ENCODE measurements at places on chromosomes 6 and 20.

GRCh38 chr20:56762829-56763228, 133.7 kb downstream of the TFAP2C start:
- no peak for DNase-seq

DNA sequence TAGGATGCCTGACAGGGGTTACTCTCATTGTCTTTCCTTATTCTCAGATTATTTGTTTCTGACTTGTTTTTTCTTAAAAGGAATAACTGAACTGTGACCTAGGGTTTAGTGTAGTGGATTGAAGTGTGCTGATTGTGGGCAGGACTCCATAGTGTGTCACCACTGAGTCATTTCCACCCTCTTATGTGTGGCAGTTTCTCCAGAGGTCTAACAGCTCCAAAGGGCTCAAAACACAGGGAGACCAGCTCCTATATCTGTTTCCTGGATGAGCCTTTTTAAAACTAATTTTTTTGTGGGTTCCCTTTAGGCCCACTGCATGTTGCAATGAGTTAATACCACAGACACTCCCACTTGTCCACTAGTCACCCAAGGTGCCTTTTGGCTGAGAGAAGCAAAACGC, 951.1 kb upstream of the ADGRB3 start:
- DNase-seq, result no peak

DNA sequence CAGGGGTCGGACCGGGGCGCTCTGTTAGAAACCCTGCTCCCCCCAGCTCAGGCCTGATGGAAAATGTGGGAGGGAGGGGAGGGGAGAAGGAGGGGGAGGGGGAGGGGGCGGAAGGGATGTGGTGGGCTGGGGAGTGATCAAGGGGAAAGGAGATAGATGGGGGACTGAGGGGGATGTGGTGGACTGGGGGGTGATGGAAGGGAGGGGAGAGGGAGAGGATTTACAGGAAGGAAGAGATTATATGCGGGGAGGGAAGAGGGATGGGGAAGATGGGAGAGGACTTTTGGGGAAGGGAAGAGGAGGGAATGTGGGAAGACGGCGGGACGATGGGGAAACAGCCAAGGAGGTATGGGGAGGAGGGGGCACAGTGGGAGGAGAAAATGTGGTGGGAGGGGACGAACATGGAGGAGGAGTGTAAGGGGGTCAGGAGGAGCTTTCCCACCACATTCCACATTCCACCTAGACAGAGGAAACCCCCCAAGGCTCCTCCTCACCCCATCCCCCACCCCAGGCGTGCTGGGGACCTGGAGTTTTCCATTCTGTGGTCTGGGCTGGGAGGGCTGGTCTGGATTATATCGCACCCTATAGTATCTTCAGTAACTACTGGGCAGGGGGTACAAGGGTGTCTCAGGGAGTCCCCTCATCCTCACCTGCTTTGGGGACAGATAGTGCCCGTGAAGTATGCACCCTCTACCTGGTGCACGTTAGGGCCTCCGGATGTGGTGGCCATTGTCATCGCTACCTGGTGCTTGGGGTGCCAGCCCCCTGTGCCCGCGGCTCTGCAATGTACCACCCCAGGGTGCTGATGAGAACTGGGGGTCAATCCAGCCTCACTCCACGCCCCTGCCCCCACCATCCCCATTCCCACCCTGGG, 578 bp upstream of the PTGIS start:
- DNase-seq, result peak; percentile 31

DNA sequence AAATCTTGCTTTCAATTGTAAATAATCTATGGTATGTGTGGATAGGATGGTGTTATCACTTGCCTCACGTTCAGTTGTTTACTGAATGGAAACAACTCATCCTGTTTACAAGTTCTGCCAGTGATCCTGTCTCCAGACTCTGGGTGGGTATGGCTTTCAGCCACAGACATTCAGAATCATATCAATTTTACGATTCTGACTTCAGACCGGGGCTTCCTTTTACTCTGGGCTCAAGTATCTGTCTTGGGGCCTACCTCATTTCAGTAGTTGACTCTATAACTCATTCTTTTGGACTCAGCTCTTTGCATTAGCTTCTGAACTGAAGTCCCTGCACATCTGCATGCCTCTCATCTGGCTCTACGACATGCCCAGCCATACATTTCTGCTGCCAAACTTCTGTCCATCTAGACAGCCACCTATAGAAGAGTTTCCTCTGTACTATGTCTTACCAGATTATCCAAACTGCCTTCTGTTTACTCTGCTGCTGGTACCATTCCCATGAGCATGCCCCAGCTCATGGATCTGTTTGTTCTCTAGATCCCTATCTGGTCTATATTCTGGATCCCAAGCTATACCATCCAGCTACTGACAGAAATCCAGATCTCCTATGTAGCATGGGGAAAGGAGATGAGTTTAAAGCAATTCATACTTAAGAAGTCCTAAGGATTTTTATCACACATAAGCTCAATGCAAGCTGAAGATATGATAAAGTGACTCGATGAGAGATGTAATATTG, 34.3 kb downstream of the FYN start:
- DNase-seq, result no peak

DNA sequence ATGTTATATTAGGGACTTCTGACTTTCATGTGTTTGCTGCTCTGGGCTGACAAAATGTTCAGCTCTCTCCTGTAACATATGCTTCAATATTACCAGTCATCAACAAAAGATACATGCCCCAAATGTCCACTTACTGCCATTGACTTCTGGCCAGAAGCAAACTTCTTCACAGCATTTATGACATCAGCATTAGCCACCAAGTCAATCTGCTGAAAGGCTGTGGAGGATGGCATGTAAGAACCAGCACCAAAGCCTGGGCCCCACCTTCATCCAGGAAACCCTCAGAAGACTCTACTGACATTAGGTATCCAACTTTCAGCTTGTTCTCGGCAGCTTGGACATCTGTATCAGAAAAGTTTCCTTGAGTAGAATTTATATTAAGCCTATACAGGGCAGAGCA, 595.5 kb downstream of the COL12A1 start:
- no peak for DNase-seq

DNA sequence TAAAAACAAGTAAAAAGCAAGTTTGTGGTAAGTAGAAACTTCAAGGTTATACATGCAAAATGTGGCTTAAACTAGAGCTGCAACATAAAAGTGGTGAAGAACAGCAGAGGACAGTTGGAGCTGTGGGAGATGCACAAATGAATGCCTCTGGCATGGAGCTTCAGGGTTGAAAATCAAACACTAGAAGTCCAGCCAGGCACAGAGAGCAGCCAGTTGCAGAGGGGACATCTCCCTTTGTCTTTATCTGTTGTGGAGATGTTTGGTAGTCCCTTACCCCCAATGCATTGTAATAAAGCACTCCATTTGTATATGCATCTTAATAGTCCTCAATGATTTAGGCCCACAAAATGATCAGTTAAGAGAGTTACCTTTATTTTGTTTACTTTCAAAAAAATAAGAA, 73.1 kb upstream of the C20orf144 start:
- DNase-seq, result no peak

GRCh38 chr6:97067045-97067444, 142.5 kb downstream of the KLHL32 start:
- no peak for DNase-seq

DNA sequence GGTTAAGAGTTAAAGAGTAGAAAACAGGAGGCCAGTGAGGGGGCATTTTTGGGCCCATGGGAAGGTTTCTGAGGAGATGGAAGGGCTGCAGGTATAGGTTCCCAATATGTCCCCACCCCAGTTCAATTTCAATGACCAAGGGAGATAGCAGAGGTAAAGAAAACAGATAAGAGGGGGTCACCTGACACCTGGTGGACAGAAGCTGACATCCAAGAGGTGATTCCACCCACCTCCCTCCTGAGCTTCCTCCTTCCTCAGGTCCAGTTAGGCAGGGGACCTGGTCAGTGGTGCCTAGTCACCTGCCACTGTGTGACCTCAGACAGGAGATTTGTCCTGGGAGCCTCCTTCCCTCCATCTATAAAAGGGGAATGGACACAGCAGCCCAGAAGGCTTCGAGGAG, 29.5 kb upstream of the MAS1L start:
- no peak for DNase-seq

DNA sequence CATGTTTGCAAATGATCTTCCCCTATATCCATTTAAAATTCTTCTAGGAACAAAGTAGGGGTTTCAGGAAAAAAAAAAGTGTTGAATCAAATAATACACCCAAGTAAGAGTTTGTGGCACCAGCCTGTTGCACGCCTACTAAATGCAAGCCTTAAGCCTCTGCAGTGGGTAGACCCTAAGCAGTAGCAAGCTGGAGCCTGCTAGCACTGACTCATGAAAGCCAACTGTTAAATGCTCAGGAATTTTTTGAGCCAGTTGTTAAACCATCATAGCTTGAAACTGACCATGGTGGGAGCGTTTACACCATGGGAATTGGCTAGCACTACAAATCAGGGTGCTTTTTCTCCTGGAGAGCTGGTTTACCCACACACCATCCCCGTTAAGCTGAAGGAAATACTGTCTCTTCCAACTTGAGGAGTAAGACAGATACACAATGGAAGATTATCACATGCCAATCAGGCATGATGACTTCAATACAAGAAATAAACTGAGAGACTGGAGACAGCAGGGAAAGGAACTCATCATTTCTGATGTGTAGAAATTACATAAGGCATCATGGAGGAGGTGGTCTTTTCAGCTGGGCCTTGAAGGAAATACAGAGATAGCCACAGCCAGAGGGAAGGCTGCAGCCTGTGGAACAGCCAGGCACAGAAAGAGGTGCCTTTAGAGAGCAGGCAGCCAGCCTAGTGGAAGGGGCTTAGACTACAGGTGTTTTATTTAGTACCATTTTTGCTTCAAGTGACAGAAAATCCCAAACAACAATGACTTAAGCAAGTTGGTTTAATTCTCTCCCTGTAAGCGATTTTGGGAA, 110.8 kb downstream of the SNX5 start:
- no peak for DNase-seq

DNA sequence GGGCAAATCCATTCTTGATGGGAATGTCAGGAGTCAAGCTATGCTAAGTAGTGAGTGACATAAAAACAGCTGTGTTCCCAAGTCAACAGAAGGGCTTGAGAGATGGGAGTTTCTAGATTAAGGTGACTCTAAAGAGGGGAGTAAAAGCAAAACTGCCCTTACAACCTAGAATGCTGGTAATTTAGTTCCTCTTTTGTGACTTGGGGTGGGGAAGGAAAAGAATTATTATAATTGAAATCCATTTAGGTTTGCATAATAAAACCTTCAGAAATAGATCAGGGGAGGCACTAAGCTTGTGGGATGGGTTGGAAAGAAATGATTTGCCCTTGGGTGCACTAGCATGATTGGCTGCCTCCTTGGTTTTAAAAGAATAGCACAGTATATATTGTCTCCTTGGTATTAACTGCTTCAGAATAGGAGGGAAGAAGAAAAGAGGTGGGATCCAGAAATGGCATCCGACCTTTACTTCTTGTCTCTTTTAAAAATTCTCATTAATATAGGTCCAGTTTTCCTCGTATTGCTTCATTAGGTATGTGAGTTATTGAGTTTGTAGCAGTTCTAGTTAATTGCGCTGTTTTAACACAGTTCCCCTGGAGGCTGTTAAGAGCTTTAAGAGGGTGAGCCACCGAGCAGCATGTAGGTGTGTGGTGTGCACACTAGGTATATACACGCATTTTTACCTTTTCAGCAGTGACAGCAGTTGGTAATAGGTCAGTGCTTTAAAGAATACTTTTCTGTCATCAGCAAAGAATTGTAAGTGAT, 95.3 kb upstream of the VSTM2L start:
- DNase-seq, result no peak

- no peak for DNase-seq
These were observed 159.7 kb downstream of the RNASET2 start for GRCh38 chr6:166796610-166797009.

DNA sequence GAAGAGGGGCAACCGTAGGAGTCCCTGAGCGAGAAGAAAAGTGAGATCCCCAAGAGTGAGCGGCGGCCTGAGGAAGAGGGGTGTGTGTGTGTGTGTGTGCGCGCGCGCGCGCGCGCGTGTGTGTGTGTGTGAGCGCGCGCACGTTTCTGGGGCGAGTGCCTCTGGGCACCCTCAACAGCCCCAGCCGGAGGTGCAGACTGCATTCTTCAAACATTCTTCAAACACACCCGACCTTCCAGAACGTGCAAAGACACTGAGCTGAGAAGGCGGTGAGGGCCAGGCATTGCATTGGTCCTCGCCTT, 76.2 kb upstream of the FOXP4 start:
- DNase-seq, result peak; percentile 61

DNA sequence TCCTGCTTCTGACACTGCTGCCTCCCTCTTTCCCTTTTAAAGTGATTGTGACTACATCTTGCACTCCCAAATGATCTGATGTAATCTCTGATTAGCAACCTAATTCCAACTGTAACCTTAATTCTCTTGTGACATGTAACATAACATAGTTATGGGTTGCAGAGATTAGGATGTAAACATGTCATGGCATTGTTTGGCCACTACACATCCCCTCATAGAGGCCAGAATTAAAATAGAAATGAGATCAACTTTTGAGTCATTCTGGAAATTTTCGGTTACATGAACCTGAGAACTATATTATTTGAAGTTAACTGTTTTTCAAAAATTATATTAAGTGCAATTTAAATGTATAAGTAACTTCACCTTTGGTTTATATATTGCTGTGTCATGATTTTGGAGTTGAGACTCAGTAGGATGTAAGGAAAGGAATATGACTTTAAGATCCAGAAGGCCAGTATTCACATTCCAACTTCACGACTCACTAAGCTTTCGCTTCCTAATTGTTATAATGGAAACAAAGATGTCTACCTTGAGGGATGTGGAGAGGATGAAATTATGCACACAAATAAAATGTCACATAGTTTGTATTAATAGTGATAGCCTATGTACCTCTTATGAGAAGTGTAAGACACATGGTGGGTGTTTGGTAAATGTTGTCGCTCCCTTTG, 611.9 kb upstream of the MAP3K7 start:
- no peak for DNase-seq

- DNase-seq, result no peak
These were observed 56.2 kb downstream of the ADNP start for GRCh38 chr20:50874758-50875665.

DNA sequence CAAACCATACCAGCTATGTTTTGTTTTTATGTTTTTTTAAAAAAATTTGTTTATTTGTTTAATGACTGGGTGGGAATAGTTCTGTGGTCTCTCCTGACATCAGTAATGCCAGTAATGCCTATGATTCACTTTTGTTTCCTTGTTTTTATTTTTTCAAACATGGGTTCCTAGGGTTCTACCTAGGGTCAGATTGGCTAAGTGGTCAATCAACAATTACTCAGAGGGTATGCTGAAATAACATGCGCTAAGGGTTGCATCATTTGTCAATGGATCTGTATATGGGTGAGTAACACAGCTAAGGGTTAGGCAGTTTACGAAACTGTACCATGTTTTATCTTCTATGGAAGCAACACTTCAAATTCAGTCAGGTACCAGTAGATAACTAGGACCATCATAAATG, 583.8 kb upstream of the GJE1 start:
- no peak for DNase-seq

- DNase-seq, result no peak
These were observed 35.5 kb downstream of the DHX35 start for GRCh38 chr20:38997622-38998021.

- DNase-seq, result no peak
These were observed 66.9 kb upstream of the KCNK16 start for GRCh38 chr6:39389484-39389767.

GRCh38 chr6:21732731-21733130, 139.2 kb downstream of the SOX4 start:
- no peak for DNase-seq

GRCh38 chr20:1937316-1937976, 42.2 kb downstream of the SIRPA start:
- no peak for DNase-seq

- no peak for DNase-seq
These were observed 92.3 kb downstream of the CNBD2 start for GRCh38 chr20:36060676-36061075.

Data from mesothelial cell of epicardium (in vitro differentiated cells).